Pancreas (tissue), 10 donors: ENCODE measurements at places on chromosomes 1 and 21.

GRCh38 chr1:31181515-31182343 is 58.0 kb downstream of the NKAIN1 start:
- DNase-seq, result peak; percentile 72

- peak; percentile 14 for DNase-seq
Measured at GRCh38 chr1:55781944-55782482, 566.8 kb upstream of the USP24 start.

DNA sequence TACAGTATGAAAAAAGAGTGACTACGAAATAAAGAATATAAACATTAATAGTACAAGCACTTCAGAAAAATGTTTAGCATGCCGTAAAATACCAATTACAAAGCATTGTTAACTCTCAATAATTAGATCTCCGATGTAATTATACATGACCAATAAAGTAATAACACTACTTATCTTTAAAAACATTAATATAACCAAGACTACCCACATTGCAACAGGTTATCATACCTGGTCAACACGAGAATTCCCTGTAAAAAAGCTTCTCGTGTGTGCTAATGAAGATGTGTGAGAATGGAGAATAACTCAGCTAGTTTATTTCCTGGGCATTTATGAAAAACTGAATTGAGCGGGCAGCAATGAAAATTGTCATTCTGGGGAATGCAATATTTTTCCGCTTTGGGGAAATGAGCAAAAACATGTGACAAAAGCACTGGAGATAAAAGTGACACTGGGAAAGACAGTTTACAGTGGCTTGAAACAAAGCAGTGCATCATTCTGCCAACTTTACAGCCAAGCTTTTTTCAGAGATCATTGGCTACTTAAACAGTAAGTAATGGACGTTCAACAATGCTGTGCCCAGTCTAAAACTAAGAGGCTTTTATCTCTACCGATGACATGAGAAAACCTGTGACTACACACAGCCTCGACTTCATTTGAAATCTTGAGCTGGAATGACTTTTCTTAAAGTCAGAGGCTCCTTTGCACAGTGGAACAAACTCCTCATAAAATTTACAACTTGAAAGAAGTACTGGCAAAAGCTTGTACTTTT is 34.7 kb downstream of the ITPKB start:
- no peak for DNase-seq

DNA sequence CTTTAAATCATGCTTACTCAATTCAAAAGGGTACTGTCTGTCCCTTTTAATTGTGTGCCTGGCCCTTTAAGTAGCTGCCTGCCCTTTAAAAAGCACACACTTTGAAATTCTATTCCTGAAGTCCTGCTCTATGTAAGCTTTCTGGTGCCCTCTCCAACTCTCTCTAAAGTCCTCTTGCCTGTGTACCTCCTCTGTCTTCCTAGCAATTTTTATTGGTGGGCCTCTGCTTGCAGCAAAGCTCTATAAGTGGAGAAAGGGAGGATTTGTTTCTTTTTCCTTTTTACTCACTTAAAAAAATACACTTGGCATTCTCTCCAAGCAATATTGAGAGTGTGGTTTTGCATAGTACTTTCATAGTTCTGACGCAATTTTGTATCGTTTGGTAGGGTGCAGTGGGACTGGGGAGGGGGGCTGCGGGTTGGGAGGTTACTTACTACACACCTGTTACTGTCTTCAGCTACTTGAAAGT is 135.4 kb downstream of the LMO4 start:
- no peak for DNase-seq

DNA sequence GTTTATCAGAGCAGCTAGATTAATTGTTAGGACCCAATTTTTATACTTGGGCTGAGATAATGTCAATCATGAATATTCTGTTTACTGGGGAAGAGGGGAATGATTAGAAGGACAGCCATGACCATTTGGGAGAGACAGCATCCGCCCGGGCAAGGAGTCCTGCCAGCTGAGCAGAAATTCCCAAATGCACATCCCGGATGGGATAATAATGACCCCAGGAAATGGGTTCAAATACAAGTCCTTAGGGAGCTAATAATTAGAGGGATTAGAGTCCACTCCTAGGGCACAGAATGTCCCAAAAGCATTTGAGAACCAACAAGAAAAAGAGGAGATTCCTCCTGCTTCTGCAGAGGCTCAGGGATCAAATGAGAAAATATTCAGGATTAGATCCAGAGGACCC is 115.9 kb downstream of the LRRC53 start:
- no peak for DNase-seq

DNA sequence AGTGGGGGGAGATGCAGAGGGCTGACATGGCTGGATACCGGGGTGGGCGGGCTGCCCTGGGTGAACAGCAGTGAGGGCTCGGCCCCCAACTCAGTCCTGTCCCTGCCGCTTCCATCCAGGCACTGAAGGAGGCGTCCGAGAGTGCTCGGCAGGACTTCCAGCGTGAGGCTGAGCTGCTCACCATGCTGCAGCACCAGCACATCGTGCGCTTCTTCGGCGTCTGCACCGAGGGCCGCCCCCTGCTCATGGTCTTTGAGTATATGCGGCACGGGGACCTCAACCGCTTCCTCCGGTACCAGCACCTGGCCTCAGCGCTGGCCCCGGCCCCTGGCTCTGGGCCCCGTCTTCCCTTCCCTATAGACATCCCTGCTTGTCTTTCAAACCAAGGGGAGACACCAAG is 15.6 kb downstream of the NTRK1 start:
- DNase-seq, result peak; percentile 53

DNA sequence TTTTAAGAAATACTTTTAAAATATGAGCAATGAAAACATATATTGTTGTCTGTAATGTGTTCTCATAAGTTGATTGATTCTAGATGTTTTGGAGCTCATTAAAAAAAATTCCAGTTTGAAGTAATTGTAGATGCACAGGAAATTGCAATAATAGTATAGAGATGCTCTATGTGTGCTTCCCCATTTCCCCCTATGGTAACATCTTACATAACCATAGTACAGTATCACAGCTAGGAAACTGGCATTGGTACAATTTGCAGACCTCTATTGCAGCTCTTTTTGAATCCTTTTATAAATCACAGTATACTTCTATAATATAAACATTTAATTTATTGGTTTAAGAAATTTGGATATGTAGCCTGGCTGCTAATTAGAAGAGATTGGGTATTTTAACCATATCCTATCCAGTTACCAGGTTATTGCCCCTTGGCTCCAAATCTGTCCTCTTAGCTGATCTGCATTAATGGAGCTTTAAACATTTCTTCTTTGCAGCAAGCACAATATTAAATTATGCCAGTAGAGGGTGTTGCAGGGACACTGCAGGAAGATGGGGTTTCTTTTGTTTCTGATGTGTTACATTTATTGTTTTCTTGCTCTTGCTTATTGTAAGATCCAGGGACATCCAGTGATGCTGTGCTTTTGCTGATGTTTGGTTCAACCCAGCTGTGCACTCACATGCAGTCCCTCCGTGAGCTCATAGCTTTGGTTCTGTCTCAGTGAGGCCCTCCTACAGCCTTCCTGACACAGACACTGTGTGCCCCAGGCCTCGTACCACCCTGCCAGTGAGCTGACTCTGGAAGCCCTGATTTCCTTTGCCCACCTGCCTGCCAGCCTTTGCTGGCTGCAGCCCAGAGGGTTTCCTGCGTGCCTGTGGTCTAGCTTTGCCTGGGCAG is 103.3 kb downstream of the RABGAP1L start:
- no peak for DNase-seq

DNA sequence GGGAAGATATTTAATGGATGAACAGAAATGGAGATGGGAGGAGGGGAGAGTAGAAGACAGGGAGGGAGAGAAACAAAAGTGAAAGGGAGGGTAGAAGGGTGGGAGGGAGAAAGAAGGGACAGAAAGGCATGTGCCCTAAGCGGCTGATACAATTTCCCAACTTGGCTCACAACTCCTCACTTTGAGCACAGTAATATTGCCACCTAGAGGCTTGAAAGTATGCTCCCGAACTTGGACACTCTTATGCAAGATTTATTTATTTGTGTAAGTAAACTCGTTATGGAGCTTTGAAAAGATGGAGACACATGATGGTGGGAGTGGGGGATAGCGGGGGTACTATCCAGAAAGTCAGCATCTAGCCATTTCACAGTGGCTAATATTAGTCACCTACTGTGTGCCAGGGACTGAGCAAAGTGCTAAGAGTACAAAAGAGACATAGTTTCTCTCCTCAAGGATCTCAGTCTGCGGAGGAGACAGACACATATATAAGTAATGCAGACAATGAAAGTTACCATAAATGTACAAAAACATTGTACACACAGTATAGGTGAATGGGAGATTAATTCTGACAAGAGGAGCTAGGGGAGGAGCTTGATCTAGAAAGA is 189.7 kb downstream of the SEC16B start:
- DNase-seq, result no peak

DNA sequence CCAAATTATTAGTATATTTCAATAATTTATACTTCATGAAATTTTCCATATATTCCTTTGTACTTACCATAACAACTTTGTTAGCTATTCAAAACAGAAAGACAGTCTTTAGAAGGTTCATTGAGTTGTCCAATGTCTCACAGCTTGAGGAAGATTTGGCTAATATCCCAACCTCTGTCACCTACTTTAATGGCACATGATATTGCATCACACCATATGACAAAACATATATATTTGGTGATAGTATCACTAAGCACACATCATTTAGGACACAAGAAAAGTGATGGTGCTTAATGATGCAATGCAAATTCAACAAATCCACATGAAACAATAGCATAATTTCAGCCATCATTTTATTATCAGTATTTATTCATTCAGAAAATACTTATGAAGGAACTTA is 122.0 kb upstream of the BRINP3 start:
- DNase-seq, result no peak

GRCh38 chr1:17834561-17835100 is 79.5 kb downstream of the ACTL8 start:
- DNase-seq, result no peak

DNA sequence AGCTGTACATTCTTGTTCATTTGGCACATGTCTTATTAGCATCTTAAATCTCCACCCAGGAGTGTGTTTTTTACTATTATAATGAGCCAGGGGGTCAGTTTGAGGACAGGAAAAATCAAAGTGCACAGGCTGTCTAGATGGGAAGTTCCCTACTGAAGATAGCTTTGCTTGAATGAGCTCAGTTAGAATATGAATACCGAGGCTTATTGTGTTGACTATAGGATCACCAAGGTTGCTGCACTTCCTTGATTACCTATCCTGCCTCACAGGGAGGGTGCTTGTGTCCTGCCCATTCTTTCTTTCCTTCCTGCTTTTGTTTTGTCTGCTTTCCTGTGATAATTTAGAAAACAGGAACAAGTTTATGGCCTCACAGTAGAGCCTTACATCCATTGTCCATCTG is 16.3 kb downstream of the PHGDH start:
- no peak for DNase-seq

DNA sequence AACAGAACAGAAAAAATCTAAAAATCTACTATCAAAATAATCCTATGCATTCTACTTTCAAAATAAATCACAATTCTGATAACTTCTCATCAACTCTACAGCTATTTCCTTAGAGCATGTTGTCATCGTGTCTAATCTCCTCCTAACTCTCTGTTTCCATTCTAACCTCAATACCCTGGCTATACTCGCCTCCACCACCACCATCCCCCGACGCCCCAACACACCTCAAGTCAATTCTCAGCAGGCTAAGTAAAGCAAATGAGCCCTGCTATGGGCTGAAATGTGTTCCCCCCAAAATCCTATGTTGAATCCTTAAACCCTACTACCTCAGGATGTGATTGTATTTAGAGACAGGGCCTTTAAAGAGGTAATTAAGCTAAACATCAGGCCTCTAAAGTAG is 34.6 kb downstream of the NRDC start:
- no peak for DNase-seq

DNA sequence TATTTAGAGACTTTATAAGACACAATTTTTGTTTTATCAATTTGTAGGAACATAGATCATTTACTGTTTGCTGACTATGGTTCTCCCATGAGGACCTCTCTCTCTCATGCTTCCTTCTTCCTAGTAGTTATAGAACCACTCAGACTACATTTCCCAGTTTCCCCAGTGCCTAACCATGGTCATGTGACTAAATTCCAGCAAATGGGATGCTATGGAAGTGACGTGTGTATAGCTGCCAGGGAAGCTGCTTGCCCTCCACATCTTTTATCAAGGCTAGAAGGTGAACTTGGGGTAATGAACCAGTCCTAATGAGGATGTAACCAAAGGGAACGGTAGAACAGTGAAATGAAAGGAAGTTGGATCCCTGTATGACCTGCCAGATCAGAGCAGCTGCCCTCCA is 184.0 kb downstream of the MIS18A start:
- no peak for DNase-seq

- no peak for DNase-seq
Measured at GRCh38 chr1:147039916-147040315, 101.8 kb downstream of the NBPF12 start.

GRCh38 chr1:156993426-156994147 is 52.0 kb downstream of the ARHGEF11 start:
- DNase-seq, result no peak

GRCh38 chr1:17108786-17109185 is 10.5 kb downstream of the PADI2 start:
- DNase-seq, result no peak

- no peak for DNase-seq
Measured at GRCh38 chr1:47229886-47230691, 1.9 kb downstream of the TAL1 start.

GRCh38 chr1:42551180-42551579 is 88.1 kb downstream of the CCDC30 start:
- no peak for DNase-seq

GRCh38 chr1:36083635-36084496 is at the start of gene TEKT2:
Gene TEKT2, plus strand, starts transcription at chr1:36084094. Its CDS starts 828 bp downstream, at chr1:36084922.
- DNase-seq, result peak; percentile 80

DNA sequence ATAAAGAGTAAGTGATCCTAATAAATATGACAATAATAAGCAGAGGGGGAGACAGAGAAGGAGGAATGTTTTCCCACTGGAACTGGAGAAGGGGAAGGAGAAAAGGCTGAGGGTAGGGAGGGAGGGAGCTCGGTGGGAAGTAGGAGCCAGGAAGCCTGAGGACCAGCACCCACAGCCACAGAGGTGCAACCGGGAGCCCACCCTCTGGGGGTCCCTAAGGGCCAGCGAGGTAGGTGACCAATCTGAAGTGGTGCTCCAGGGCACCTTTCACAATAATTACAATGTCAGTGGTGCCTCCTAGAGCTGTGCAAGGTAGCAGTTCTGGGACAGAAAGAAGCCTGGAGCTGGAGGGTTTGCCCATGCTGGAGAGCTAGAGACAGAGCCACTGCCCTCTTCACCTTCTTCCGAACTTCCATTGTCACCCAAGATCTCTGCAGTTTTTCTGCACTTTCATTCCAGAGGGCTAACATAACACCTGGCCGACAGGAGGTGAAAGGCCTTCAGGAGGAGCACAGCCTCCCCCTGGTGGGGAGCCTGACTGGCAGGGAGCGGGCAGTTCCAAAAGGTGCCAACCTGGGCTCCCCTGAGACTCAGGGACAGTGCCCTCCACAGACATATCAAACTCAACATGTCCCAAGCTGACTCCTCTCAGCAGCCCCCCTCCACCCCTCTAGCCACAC is 4.1 kb upstream of the AHCYL1 start:
- peak; percentile 73 for DNase-seq

GRCh38 chr1:37734629-37735591 is 30.0 kb downstream of the EPHA10 start:
- no peak for DNase-seq

DNA sequence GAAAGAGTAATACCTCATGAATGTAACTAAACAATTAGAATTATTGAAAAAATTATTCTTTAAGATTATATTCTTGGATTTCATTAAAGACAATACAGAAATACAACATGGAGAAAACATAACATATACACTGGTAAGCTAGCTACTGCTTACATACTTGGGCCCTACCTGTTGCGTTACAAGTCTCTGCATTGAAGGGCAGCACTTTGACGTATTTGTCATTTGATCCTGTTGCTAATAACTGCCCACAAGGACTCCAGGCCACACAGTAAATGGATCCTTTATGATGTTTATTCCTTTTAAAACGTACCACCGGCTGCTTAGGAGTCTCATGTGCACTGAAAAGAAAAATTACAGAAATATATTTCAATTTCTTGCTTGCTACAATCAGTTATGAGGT is 19.8 kb upstream of the CLCC1 start:
- DNase-seq, result no peak
